Osteoblast (primary cell): ENCODE measurements at places on chromosomes 7 and 10.

DNA sequence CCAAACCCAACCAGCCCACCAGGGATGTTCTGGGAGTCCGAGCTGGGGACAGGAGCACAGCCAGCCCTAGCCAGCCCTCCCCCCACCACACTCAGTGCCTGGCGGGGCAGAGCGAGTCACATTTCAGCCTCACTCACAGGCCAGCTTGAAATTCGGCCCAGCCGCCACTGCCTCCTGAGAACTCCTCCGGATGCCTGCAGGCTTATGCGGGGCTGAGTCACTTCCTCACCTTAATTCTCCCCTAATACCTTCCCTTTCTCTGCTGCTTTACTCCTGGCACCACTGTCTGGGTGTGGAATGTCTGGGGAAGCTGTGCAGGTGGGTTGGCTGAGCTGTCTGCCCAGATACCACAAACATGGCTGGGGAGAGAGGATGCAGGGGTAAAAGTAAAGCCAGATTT lies 22.6 kb upstream of the DLG5 start:
- DNase-seq: no peak

DNA sequence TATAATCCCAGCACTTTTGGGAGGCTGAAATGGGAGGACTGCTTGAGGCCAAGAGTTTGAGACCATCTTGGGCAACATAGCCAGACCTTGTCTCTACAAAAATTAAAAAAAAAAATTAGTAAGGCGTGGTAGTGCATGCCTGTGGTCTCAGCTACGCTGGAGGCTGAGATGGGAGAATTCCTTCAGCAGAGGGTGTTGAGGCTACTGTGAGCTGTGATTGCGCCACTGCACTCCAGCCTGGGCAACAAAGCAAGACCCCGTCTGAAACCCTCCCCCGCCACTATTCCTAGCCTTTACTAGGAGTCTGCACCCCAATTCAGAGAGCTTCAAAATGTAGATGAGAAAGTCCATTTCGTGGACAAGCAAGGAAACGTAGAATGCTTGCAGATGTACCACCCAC lies 95.2 kb downstream of the PRPF18 start:
- no peak for DNase-seq

DNA sequence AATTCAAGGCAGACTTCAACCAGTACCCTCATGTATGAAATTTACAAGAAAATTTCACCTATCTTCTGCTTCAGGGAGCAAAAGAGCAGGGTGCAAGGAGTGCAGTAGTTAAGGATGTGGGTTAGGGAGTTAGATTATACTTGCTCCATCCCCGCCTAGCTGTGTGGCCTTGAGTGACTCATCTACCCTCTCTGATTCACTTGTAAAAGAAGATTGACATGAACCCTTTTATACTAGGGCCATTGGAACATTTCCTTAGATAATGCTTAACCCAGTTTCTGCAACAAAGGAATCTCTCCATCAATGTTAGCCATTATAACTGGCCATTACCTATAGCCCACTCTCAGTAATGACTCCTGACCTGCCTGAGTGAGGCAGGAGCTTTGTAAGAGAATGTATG lies 10.2 kb upstream of the HSPA12A start:
- no peak for DNase-seq

GRCh38 chr10:7596356-7596755 lies 70.4 kb downstream of the ITIH5 start:
- no peak for DNase-seq

DNA sequence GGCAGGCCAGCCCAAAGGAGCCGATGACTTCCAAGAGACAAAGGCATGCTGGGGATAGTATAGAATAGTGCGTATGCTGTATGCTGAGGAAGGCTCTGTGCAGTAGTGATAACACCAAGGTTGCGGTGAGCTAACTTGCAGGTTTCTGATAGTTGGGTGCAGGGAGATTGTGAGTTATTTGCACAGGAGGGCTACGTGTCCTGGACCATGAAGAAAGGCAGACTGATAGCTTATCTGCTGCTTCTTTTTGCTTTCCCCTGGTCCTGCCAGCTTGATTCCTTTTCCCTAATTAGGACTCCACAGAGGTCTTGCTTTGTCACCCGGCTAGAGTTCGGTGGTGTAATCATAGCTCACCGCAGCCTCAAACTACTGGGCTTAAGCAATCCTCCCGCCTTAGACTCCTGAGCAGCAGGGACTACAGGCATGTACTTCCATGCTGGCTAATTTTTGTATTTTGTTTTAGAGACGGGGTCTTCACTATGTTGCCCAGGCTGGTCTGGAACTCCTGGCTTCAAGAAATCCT lies 43.9 kb upstream of the ARHGAP12 start:
- DNase-seq: no peak

- no peak for DNase-seq
Measured at GRCh38 chr10:114604357-114605130, 53.5 kb downstream of the ABLIM1 start.

- no peak for DNase-seq
Measured at GRCh38 chr7:134375206-134375605, 58.5 kb upstream of the SLC35B4 start.

- DNase-seq: peak; percentile 82
Measured at GRCh38 chr10:21832821-21833130, 170.8 kb downstream of the DNAJC1 start.

DNA sequence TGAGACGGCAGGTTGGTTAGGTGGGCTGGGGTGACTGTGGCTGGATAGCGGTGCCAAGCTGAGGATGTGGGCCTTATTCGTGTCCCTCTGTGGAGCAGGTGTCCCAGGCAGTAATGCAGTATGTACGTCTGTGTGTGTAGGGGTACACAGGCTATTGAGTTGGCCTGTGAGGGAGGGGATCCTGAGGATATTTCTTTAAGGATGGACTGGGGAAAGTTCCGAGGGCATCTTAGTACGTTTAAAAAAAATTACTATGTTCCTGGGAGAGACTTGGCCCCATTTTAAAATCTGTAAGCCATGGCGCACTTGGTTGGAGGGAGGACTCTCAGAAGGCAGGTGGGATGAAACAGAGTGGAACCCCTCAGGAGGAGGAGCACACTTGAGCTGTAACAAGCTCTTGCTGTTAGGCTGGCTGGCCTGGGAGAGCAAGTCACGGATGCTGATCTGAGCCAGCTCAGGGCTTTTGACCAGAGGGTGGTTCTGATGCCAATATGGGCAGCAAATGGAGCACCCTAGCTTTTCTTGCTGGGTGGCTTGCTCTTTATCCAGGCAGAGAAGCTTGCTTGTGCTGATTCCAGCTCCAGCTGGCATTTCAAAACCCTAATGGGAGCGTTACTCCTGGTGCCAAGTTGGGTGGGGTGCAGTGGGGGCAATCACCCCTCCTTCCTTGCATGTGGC lies 765 bp downstream of the WBP1L start:
- DNase-seq: peak; percentile 75

DNA sequence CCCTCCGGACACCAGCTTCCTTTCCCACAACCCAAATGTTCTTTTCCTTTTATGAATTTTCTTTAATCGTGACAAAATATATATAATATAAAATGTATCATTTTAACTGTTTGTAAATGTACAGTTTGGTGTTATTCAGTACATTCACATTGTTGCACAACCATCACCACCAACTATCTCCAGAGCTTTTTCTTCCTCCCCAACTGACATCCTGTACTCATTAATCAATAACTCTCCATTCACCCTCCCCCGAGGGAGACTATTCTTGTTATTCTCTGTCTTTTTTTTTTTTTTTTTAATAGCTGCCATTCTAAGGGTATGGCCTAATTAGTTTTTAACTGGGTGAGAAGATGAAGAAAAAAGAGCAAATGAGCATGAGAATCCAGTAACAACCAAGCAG lies 30.6 kb upstream of the ITGB1 start:
- no peak for DNase-seq

- no peak for DNase-seq
Measured at GRCh38 chr10:68628576-68629127, 68.5 kb downstream of the TET1 start.

- DNase-seq: no peak
Measured at GRCh38 chr10:48195803-48196202, 78.7 kb downstream of the FRMPD2 start.

GRCh38 chr7:2689951-2690705 lies 2.1 kb downstream of the AMZ1 start:
- DNase-seq: peak; percentile 92
